ENCODE measurements at places on chromosomes 3 and 15.

DNA sequence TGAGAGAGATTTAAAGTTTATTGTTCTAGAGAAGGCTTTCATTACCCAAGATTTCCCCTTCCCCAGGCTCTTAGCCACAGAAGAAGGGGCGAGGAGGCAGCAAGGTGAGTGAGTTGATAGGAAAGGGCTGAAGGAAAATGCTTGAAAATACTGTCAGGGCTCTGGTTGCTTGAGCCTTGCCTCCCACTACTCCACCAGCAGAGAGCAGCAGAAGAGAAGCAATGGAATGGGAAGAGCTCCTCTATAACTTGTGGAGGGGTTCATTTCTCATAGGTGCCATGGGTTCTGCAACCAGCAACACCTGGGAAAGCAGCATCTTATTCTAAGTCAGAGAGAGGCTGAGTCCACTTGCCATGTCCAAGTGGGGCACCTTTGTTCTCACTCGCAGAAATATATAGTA lies 184.0 kb upstream of the CNTN6 start:
- no peak for DNase-seq

GRCh38 chr3:53495146-53495519 lies 722 bp downstream of the CACNA1D start:
- DNase-seq: no peak

DNA sequence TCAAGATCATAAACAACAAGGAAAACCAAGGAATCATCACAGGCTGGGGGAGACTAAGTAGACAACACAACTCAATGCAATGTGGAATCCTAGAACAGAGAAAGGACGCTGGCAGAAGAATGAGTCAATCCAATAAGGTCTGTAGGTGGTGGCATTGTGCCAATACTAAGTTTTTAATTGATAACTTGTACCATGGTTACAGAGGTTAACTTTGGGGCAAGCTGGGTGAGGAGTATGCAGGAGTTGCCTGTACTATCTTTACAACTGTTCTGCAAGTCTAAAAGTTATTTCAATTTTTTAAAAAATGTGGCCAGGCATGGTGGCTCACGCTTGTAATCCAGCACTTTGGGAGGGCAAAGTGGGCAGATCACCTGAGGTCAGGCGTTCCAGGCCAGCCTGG lies 46.2 kb downstream of the RORA start:
- DNase-seq: no peak

DNA sequence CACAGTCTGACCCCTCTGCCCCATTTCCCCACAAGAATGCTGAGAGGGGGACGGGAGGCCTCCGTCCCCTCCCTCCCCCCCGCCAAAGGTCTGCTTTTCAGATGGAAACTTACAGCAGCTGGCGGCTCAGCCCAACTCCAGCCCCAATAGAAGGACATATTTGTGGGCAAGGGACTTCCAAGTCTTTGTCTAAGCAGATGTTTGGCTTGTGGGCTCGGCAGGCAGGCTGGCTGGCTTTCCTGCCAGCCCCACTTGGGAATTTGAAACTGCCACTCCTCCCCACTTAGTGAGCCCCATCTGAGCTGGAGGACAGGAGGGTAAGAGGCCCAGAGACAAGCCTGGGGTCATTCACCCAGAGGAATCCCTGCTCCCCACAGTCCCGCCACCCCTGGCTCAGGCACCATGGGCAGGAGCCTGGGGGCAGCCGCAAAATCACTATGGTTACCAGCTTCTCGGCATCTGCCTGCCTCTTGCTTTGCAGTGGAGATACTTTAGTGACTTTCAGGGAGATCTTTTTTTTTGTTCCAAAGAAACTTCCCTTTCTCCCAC lies 53.6 kb downstream of the LMCD1 start:
- DNase-seq: no peak

- DNase-seq: no peak
Observed at GRCh38 chr3:123759871-123760270, 124.3 kb downstream of the MYLK start.

DNA sequence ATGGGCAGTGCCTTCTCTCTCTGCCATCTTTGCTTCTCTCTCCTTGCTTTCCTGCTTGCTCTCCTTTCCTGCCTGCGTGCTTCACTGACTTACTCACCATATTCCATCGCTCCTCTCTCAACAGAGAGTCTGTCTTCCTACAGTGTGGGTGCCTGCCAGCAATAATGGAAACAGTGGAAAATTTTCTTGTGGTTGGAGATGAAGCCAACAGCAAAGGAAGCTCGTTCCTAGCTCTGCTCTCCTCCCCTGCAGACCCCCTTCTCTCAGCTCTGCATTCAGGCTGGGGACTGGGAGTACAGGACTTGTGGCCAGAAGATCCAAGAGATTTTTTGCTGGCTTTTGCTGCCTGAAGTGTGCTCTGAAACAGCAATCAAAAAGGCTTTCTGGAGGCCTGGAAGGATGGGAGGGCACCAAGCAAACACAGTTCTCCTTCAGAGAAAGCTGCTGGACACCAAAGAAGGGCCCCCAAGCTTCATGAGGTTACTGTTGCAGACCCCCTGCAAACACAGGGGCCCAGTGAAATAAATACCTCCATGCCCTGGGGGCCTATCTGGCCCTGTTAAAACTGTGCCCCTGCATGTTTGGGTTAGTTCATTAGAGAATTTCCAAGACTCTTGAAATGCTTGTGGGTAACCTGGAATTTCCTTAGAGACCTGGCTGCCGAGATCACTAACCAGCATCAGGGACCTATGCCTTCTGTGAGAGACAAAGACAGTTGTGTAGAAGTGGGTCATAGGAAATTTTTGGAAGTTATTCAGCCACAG lies 149.9 kb upstream of the RASGRP1 start:
- DNase-seq: no peak

DNA sequence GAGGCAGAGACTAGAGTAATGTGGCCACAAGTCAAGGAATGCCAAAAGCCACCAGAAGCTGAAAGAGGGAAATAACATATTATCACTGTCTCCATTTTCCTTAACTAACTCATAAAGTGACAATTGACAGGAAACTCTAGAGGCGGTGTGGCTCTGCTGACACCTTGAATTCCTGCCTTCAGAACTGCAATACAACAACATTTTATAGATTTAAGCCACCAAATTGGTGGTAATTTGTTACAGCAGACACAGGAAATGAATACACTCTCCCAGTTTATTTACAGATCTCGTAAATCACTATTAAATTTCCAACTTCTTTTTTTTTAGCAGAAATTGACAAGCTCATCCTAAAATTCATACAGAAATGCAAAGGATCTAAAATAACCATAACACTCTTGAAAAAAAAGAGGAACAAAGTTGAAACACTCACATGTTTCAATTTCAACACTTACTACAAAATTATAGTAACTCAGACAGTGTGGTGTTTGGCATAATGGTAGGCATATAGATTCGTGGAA lies 449.9 kb downstream of the OTOL1 start:
- no peak for DNase-seq

DNA sequence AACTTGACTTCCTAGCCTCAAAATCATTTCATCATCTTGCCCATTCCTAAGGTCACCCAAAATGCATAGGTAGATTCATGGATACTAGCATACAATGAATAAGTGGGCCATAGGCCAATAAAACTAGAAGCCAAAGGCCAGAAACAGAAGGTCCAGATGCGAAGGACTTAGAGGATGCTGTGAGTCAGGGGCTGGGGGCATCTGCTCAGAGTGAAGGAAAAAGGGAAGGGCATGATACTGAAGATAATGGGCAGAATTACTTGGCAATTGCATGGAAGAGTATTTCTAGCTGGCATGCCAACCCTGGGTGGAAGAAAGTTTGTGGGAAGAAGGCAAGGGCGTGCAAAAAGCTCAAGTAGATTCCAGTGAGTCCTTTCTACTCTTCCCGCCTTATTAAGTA lies 27.5 kb downstream of the ILDR1 start:
- no peak for DNase-seq

DNA sequence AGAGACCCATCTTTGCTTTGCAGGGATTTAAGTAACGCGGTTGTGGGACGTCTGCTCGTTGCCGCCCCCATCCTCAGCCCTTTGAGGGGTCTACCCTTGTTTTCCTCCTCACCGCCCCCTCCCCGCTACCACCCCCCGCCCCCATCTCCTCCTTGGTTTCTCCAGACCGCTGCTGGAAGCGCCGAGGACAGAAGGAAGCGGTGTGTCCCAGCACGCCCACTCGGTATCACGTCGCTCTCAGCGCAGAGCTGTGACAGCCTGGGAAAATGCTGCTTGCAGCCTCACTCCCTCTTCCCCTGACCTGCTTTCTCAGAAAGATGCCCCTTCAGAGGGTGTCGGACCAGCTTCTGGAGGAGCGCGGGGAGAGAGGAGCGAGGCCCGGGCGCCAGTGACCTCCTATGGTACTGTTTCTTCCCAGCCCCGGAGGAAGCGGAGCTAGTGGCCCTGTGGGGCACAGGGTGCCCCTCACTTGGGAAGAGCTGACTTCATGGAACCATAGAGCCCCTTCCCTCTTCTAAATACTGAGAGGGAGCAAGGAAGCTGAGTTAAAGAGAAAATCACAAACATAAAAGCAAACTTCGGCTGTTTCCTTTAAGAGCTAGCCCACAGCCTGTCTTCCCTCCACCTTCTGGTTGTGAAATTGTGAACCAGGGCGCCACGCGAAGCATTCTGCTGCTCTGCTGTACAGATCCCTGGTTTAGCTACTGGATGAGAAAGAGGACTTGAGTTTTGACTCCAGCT lies 698 bp downstream of the IL1RAP start:
- no peak for DNase-seq

DNA sequence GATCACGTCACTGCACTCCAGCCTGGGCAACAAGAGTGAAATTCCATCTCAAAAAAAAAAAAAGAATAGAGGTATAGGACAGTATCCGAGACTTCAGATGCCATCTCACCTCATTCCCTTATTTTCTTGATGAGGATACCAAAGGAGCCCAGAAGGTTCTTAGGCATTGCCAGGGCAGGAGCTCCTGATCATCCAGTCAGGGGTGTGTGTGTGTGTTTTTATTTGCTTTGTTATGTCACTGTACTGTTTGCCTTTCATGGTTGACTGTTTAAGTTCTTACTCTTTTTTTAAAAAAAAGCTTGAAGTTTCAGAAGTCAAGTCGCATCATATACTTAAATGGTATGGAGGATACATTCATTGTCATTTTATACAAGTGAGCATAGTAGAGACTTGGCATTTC lies 140.0 kb upstream of the BHLHE40 start:
- no peak for DNase-seq

DNA sequence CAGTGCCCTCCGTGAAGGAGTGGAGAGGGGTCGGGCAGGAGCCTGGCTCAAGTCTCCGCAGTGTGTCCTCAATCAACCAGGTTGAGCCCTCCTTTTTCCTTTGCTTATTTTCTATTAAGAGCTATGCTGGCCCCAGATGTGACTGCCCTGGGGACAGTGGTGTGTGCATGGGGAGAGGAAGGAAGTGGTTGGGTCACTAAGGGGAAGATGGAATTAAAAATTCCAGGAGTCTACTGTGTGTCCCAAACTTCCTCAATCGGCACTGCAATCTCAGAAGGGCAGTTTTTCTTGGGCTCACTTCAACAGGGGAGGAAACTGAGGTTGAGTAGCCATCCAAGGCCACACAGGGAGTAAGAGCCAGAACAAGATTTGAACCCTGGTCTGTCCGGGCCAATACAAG lies 13.7 kb upstream of the GRIP2 start:
- no peak for DNase-seq

- DNase-seq: no peak
Observed at GRCh38 chr3:118527514-118528044, 507.1 kb downstream of the IGSF11 start.

GRCh38 chr15:43920815-43921214 lies 94.0 kb downstream of the WDR76 start:
- no peak for DNase-seq

DNA sequence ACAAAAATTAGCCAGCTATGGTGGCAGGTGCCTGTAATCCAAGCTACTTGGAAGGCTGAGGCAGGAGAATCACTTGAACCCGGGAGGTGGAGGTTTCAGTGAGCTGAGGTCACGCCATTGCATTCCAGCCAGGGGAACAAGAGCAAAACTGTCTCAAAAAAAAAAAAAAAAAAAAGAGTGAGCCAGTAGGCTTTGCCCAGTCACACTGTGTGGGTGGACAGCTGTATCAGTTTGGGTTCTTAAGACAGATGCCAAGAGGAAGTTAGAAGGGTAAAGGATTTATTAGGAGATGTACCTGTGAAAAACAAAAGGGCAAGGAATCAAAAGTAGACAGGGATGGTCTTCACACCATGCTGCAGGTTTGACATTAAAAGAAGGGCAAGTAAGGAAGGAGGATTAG lies 86.1 kb upstream of the CGNL1 start:
- no peak for DNase-seq

GRCh38 chr15:58016581-58017175 lies 48.8 kb downstream of the ALDH1A2 start:
- DNase-seq: no peak

GRCh38 chr15:31307270-31308184 lies 19.1 kb upstream of the KLF13 start:
- no peak for DNase-seq

DNA sequence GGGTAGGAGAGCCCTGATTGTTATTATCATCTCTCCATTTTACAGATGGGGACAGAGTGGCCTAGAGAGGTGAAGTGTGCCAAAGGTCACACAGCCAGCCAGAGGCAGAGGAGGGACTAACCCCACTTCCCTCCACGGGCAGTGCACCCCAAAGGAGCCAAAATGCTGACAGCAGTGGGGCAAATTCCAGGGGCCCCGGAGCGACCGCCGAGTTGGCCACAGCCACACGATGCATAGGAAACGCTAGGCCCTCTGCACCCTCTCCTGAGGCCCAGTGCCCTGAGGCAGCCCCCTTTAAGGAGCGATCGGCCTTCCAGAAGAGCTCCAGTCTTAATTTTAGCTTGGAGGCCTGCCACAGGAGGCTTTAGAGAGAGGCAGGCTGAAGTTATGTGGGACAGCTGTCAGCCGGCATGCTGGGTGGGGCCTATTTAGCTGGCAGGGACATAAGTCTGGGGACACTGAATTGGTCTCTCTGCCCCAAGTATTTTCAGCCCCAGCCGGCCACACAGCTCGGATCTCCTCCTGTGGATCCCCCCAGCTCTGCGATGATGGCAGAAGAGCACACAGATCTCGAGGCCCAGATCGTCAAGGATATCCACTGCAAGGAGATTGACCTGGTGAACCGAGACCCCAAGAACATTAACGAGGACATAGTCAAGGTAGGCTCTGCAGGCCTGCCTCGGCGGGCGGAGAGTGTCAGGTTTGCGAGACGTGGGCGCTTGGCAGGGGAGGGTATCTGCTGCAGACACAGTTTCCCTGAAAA lies at the start of gene CAV3:
Gene CAV3 (plus strand): TSS at position 471 of the 763 bp plus-strand sequence. CDS start 75 bp downstream, at position 546.
- no peak for DNase-seq

GRCh38 chr3:157199841-157200240 lies 39.9 kb upstream of the CCNL1 start:
- no peak for DNase-seq

GRCh38 chr3:45544717-45545296 lies 49.7 kb upstream of the LIMD1 start:
- DNase-seq: no peak

Data from RWPE2 (cell line).